Putamen (tissue), 1 donor: ENCODE measurements at places on chromosomes 11 and 22.

GRCh38 chr11:69638941-69639681 lies 1.8 kb upstream of the CCND1 start:
- DNase-seq = peak; percentile 67

DNA sequence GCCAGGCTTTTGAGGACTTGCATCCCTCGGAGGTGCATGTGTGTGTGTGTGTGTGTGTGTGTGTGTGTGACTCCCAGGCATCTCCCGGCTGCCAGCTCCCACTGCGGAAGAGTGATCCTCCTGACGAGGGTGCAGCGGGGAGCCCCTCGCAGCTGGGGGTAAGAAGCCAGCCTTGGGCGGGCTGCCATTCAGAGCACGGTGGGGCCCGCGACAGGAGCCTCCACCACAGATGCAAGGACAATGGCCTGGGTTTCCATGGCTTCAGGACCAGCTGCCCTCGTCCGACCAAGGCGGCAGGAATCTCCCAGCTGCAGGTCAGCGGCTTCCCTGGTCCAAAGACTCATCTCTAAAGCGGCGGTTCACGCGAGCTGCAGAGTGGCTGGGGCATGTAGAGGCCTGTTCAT lies 908.5 kb downstream of the BRD1 start:
- peak; percentile 38 for DNase-seq

GRCh38 chr11:5225480-5225871 lies 1.4 kb downstream of the HBB start:
- no peak for DNase-seq

GRCh38 chr11:96180341-96180740 lies 162.7 kb downstream of the MAML2 start:
- no peak for DNase-seq
